ENCODE measurements at places on chromosomes 7 and 10. TPM values are rescaled to one million over a fixed set of nuclear protein-coding genes. Genes with fewer than 3 reads are reported as not detected.

TYSND1 gene
- total RNA-seq = 8.3 TPM

TMEM130 gene
- total RNA-seq = 0.15 TPM

PON1 gene
- not detected for total RNA-seq

CNTNAP2 gene
- total RNA-seq = under 0.01 TPM

VWC2 gene
- total RNA-seq = not detected

ABLIM1 gene
- total RNA-seq = 0.59 TPM

NAT16 gene
- 0.15 TPM for total RNA-seq

ENTPD1 gene
- total RNA-seq = not detected

SPDYE9 gene
- total RNA-seq = not detected

VWDE gene
- total RNA-seq = 0.17 TPM

CLCN1 gene
- total RNA-seq = under 0.01 TPM

LGI1 gene
- total RNA-seq = not detected

TUBAL3 gene
- total RNA-seq = not detected

PPP1R9A gene
- total RNA-seq = 0.15 TPM

GPR26 gene
- total RNA-seq = not detected

NACAD gene
- total RNA-seq = 3.6 TPM

GLI3 gene
- 3.3 TPM for total RNA-seq

NET1 gene
- total RNA-seq = 15.9 TPM

RBM20 gene
- total RNA-seq = under 0.01 TPM

SEMA3E gene
- 0.45 TPM for total RNA-seq

HABP2 gene
- not detected for total RNA-seq

CCSER2 gene
- total RNA-seq = 8.8 TPM

FUOM gene
- total RNA-seq = 32.7 TPM

ZYX gene
- total RNA-seq = 183 TPM

PSAP gene
- total RNA-seq = 315 TPM

IFIT1B gene
- total RNA-seq = not detected

LRIT1 gene
- not detected for total RNA-seq

DENND2A gene
- 4.3 TPM for total RNA-seq

TAS2R5 gene
- total RNA-seq = not detected

CYP2C8 gene
- total RNA-seq = not detected

GRID1 gene
- total RNA-seq = not detected

GSDME gene
- total RNA-seq = 37.9 TPM

MCM10 gene
- 14.6 TPM for total RNA-seq

EIF4EBP2 gene
- total RNA-seq = 17.3 TPM

RAPGEF5 gene
- 0.15 TPM for total RNA-seq

GPR146 gene
- total RNA-seq = 0.15 TPM

ERVW-1 gene
- total RNA-seq = not detected

DLX6 gene
- total RNA-seq = not detected

CDC14C gene
- not detected for total RNA-seq

DGKI gene
- 1.2 TPM for total RNA-seq

PKD1L1 gene
- under 0.01 TPM for total RNA-seq

GALNT17 gene
- under 0.01 TPM for total RNA-seq

TEX36 gene
- not detected for total RNA-seq

CALML5 gene
- not detected for total RNA-seq

GTPBP10 gene
- 17.5 TPM for total RNA-seq

PROSER2 gene
- 4.7 TPM for total RNA-seq

CAMK2B gene
- total RNA-seq = not detected

NPC1L1 gene
- not detected for total RNA-seq

ZNF800 gene
- 8.5 TPM for total RNA-seq

GIMAP4 gene
- not detected for total RNA-seq

LIPA gene
- total RNA-seq = 67.2 TPM

NODAL gene
- total RNA-seq = not detected

MOGAT3 gene
- not detected for total RNA-seq

NME8 gene
- not detected for total RNA-seq

UTF1 gene
- not detected for total RNA-seq

RBP3 gene
- not detected for total RNA-seq

EXOC6 gene
- 5.9 TPM for total RNA-seq

GNG11 gene
- total RNA-seq = 15.8 TPM

GIMAP1 gene
- total RNA-seq = not detected
